ENCODE measurements at places on chromosomes 4 and X. TPM values are rescaled to one million over a fixed set of nuclear protein-coding genes. Genes with fewer than 3 reads are reported as not detected.
A peak's percentile ranks its signal among the peaks of the same experiment; 100 is the strongest.

GRCh38 chrX:150848914-150849365 is 49.5 kb downstream of the CD99L2 start:
- no peak for DNase-seq

- DNase-seq: no peak
These were observed 23.2 kb downstream of the PRPS2 start for GRCh38 chrX:12814420-12814819.

GRCh38 chr4:102604222-102604940 is 103.2 kb downstream of the NFKB1 start:
- no peak for DNase-seq

- DNase-seq: no peak
These were observed 2532.5 kb downstream of the ARAP2 start for GRCh38 chr4:33711826-33712225.

- DNase-seq: peak; percentile 74
These were observed 4.5 kb upstream of the CXCR3 start for GRCh38 chrX:71622576-71623450.

DNA sequence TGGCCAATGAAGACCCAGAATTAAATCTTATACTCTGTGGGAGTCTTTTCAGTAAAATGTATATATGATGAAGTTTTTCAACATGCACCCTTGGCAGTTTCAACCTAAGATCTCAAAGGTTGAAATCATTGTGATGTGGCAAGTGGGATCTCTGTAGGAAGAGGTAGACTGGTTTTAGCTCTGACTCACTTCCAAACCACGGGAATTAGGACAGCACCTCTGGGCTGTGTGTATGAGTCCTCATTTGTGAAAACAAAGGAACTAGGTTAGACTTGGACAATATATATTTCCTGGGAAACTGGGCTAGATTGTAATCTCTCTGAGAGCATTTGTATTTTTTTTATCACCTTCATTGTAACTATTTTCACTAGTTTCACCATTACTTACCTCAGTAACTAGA is 333.0 kb downstream of the ADGRL3 start:
- no peak for DNase-seq

GRCh38 chr4:82677327-82677726 is 115.5 kb upstream of the TMEM150C start:
- no peak for DNase-seq

GRCh38 chrX:134685668-134686067 is 27.4 kb upstream of the PLAC1 start:
- no peak for DNase-seq

- DNase-seq: no peak
These were observed 258.9 kb downstream of the NPFFR2 start for GRCh38 chr4:72290737-72291136.

- no peak for DNase-seq
These were observed 158.4 kb downstream of the TENT5D start for GRCh38 chrX:80578517-80579105.

- DNase-seq: no peak
These were observed 55.9 kb upstream of the IL2 start for GRCh38 chr4:122512430-122512829.

- no peak for DNase-seq
These were observed 5.2 kb downstream of the KCNE5 start for GRCh38 chrX:109619771-109620170.

DNA sequence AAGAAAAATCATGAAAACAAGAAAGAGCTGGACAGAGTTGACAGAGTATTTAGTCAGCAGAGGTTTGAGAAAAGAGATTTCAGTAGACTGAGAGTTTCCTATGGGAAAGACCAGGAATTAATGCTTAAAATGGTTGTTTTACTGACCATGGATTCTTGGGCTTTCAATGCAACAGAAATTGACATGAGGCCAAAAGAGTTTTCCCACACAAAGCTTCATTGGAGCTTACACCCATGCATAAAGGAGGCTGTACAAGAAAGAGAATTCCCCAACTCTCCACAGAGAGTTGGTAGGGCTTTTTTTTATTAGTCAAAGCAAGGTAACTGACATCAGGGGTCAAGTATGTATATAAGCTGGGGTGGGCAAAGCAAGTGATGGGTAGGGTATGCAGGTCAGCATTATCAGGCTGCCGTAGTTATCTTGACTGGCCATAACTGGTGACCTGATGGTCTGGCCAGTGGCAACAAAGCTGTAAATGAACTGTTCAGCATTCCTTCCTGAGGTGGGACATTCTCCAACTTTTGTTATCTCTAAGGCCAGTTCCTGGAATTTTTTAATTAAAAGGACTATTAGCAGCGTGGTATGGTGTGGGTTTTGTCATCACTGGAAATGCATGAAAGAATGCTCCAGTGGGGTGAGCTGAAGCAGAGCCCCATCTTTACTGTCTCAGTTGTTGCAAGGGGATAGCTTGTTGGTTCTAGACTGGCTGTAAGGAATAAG is 117.0 kb downstream of the ADAM29 start:
- DNase-seq: no peak

DNA sequence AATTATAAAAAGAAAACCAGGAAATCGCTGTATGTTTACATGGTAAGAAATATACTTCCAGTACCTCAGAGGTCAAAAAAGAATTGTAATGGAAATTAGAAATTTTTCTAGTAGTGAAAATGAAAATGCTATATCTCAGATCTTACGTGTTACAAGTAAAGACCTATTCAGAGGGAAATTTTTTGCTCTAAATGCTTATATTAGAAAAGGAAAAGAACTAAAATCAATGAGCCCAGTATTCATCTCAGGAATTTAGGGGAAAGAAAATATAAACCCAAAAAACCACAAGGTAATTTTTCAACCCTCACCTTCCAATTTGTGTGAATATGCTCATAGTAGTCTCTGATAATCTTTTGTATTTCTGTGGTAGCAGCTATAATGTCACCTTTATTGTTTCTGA is 145.6 kb downstream of the RAP1GDS1 start:
- no peak for DNase-seq

- DNase-seq: no peak
These were observed 28.0 kb downstream of the RIPPLY1 start for GRCh38 chrX:106875151-106875550.

Gene SEC31A
- 116 TPM for total RNA-seq

Gene ZNF81
- 4.7 TPM for total RNA-seq

Gene TMEM255A
- 0.70 TPM for total RNA-seq

Gene UGT2B11
- total RNA-seq: not detected

Gene SH3BGRL
- total RNA-seq: 57.5 TPM
